ENCODE measurements at places on chromosomes 13 and 19.

- no peak for DNase-seq
These were observed 7.2 kb upstream of the TUBB4A start for GRCh38 chr19:6509118-6509971.

- no peak for DNase-seq
These were observed 2.7 kb downstream of the FSTL3 start for GRCh38 chr19:678791-679388.

DNA sequence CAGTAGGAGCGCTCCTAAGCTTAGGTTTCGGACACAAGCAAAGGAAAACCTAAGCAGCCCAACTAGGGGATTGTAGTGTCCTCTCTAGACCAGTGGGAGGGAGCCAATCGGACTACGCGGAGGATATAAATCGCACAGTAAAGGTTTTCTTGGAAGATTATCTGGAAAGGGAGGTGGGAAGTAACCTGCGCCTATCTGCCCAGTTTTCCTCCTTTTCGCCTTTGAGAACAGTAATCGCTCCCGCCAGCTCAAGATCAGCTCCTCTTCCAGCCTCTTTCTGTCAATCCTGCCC, 456 bp upstream of the RAB4B start:
- DNase-seq, result no peak

DNA sequence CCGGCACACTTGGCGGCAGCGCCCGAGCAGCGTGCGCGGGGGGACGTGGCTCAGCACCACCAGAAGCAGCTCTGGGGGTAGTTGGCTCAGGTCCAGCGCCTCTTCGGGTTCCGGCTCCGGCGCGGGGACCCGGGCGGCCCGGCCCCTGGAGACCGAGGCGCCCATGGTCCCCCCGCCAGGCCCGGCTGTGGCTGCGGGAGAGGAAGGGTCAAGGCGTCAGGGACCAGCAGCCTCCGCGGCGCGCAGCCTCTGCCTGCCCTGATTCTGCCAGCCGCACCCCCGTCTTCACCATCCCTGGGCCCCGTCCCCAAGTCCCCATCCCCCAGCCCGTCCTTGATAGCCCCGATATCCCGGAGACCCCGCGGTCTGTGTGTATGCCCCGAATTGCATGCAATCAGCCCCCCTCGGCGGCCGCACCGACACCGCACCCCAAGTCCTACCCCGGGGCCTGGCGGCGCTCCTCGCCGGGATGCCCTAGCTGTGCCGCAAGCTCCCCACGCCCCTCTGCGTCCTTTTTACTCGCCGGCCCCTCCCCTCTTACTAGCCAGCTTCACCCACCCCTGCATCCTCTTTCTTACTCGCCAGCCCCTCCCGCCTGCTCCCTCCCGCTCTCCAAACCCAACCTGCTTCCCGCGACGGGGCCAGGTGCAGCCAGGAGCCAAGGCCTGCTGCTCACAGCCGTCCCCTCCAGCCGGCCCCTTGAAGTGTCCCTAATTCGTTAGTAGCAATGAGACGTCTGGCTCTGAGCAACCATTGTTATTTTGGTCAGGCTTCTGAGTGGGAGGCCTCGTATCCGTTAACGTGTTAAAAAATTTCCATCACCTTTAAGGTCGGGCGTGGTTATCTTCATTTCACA, at the start of gene FBXO27:
Gene FBXO27, minus strand, starts transcription at position 487 of the 856 bp plus-strand sequence. Its CDS starts 322 bp downstream, at position 165.
- no peak for DNase-seq

DNA sequence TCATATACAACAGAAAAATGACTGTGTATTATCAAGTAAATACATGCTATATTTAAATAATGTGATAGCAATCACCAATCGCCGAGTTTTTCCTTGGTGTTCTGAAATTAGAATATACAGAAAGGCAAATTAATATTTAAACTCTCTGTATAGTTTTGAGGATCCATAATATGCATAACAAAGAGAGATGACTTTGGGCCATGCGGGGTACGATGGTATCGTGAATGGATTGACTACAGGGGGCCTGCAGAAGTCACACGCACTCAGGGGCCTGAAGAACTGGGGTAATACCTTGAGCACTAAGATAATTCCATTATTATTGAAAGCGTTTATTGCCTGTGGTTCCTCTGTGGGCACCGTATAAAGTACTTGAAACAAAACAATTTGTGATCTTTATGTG, 314.0 kb downstream of the TEX29 start:
- DNase-seq, result no peak

Data from stimulated activated CD8-positive, alpha-beta memory T cell treated with anti-CD3 and anti-CD28 coated beads, Interleukin-15, amount 100 ng/mL, for 24 hours (primary cell).